ENCODE measurements at places on chromosomes 12 and 14.

DNA sequence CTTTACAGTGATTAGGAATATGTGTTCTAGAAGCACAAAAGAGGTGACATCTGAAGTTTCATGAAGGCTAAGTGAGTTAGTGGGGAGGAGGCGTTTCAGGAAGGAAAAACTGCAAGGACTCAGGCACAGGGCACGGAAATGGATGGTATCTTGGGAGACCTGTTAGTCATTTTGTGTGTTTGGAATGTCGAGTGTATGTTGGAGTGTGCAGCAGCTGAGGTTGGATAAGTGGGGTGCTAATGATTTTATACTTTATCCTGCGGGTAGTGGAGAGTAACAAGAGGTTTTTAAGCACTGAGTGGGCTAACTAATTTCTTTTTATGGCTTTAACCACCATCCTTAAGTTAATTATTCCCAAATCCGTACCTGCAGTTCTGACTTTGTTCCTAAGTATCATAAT, 571.5 kb upstream of the FBXO33 start:
- DNase-seq = no peak

DNA sequence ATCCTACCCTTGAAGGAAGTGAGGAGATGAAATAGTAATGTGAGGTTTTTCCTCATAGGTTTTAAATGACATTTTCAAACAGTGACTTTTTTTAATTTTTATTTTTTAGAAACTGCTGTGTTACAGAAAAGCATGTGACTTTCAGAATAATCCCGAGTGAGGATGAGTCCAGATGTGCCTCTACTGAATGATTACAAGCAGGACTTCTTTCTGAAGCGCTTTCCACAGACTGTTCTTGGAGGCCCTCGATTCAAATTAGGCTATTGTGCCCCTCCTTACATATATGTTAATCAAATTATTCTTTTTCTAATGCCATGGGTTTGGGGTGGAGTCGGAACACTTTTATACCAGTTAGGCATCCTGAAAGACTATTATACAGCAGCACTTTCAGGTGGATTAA, 15.8 kb downstream of the PCNX4 start:
- no peak for DNase-seq

DNA sequence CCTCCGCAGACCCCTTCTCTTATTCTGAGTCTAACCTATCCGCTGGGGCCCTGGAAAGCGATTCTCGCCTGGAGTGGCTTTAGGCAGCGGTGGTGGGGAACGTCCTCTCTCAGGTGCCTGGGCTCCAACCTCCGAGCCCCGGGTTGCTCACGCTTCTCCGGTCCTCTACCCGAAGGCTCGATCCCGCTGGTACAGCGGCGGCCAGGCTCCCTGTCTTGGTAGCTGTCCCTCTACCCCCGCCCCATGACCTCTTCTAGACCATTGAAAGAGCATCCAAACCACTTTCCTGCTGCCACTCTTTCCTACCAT, 505 bp upstream of the HEBP1 start:
- DNase-seq = no peak

- DNase-seq = no peak
These were observed 17.2 kb upstream of the LRRK2 start for GRCh38 chr12:40207551-40207950.

- no peak for DNase-seq
These were observed 58.5 kb upstream of the PLXNC1 start for GRCh38 chr12:94089891-94090290.

- DNase-seq = no peak
These were observed 10.7 kb upstream of the NEUROD4 start for GRCh38 chr12:55008944-55009585.

DNA sequence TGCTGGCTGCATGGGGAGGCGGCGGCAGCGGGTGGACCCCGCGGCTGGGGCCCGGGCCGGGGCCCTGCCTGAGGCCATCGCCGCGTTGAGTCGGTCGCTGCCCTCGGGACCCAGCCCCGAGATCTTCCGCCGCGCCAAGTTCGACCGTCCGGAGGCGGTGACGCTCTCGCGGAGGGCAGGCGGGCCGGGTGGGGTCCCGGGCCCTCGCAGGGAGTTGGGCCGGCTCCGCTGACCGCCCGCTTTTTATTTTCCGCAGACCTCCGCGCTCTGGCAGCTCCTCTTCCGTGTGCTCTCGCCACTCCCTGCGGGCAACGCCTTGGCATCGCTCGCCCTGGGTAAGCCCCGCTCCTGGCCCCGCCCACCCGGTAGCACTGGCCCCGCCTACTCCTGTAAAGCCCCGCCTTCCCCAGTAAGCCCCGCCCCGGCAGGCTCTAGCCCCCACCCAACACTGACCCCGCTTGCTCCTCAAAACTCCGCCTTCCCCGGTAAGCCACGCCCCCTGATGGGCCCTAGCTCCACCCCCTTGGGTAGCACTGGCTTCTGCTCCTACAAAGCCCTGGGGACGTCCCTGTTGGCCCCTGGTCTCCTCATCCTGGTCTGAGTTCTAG, 424 bp downstream of the TEDC1 start:
- DNase-seq = no peak

GRCh38 chr12:114668886-114669288, 15.1 kb downstream of the TBX3 start:
- DNase-seq = no peak

- no peak for DNase-seq
These were observed 11.4 kb downstream of the AKT1 start for GRCh38 chr14:104784218-104784568.

GRCh38 chr14:65290830-65291229, 121.7 kb upstream of the FUT8 start:
- DNase-seq = no peak

DNA sequence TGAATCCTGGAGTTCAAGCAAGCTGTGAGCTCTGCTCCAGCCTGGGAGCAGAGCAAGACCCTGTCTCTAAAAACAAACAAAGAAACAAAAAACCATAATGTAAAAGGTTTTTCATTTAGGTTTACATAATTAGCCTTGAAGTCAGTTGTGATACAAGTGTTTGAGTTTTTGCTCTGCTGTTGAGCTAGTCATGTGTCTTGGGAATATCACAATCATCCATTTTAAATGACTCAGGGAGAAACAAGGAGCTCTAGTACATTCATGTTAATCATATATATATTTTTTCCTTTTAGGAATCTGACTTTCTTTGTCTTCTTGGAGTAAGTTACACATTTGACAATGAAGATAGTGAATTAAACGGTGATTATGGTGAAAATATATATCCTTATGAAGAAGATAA, 12.9 kb downstream of the MIA2 start:
- no peak for DNase-seq

DNA sequence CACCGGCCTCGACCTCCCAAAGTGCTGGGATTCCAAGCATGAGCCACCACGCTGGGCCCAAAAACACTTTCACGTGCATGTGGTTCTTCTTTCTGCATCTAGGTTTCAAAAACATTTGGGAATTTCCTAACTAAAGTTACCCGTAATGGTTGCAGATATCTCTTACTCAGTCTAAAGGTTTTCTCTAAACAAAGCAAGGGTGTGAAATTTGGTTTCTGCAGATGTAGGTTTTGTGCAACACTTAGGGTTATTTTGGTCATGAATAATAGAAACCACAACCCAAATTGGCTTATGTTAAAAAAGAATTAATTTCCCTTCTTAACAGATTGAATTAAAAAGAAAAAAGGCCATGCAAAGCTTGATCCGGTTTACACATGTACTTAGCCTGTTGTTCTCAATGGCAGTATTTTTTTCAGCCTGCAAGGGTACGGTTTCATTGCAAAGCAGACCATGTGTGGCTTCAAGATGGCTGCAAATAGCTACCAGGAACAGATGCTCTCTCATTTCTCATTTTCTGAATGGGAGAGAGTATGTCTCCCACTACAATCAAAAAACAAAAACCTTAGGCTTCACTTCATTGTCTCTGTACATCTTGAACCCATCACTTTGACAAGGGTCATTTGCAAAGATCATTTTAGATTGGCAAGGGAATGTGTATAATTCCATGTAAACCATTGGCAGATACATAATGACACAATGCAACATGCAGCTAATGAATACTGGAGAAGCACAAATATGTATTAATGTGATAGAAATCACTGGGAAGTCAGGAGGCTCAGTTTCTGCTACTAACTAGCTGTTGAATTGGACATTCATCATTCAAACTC, 491.2 kb upstream of the FLRT2 start:
- no peak for DNase-seq

DNA sequence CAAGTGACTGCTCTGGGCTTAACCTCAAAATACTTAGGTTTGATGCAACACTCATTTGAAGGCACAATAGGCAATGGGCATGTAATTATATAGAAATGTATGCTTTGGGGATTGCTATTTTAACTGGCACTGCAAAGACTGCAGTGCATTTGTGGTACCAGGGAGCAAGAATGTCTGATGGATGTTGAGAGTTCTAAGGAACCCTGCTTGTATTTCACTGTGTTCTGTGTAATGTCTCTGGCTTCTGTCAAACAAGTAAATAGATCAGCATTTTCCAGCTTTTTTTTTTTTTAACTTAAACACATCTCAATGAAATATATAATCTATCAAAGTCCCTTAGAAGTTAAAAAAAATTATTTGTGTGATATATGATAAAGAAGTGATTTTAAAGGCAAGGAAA, 94.8 kb upstream of the ATP2B1 start:
- DNase-seq = no peak

GRCh38 chr14:51534610-51535011, 117.1 kb upstream of the FRMD6 start:
- no peak for DNase-seq

- DNase-seq = no peak
These were observed 66.0 kb upstream of the C12orf71 start for GRCh38 chr12:27148373-27148772.

DNA sequence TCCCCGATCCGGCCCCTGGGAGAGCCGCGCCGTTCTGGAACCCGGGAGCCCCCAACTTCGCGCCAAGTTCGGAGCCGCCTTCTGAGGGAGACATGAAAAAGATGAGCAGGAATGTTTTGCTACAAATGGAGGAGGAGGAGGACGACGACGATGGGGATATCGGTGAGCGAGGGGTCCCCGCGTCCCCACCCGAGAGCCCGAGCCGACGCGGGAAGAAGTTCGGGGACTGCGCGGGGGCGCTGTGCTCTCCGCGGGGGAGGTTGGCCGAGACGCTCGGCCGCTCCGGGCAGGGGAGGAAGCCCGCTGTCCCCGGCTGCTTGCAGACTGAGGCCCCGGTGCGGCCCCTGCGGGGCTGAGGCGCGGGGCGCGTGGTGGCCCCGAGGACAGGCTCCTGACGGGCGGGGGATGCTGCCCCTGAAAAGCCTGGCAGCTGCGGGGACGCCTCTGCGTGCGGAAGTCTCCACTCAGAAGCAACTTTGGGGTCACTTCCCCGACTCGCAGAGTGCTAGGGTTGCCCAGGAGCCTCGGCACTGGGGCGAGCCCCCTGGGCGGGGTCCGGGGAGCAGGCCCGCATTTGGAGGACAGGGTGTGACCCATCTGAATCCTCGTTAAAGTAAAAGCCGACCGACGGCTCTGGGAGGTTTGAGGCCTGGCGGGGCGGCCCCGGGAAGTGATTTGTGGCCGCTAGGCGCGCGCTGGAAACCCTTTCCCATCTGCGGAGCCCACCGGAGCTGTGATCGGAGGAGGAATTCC, 511 bp downstream of the ANO6 start:
- DNase-seq = peak; percentile 34

DNA sequence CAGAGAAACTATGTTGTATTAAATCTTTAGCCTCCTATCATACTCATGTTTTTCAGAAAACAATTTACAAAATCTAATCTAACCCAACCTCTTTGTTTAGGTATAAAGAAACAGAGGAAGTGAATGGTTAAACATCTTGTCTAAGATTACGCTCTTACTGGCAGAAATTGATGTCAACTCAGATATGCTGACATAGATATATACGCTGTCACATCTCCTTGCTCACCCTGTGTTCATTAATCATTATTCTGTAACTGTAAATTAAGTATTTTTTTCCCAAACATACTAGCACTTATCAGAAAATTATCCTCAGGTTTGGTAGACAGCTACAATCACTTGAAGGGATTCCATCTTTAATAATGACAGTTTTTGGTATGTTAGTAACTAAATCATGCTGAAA, 1127.6 kb upstream of the SEL1L start:
- DNase-seq = no peak

DNA sequence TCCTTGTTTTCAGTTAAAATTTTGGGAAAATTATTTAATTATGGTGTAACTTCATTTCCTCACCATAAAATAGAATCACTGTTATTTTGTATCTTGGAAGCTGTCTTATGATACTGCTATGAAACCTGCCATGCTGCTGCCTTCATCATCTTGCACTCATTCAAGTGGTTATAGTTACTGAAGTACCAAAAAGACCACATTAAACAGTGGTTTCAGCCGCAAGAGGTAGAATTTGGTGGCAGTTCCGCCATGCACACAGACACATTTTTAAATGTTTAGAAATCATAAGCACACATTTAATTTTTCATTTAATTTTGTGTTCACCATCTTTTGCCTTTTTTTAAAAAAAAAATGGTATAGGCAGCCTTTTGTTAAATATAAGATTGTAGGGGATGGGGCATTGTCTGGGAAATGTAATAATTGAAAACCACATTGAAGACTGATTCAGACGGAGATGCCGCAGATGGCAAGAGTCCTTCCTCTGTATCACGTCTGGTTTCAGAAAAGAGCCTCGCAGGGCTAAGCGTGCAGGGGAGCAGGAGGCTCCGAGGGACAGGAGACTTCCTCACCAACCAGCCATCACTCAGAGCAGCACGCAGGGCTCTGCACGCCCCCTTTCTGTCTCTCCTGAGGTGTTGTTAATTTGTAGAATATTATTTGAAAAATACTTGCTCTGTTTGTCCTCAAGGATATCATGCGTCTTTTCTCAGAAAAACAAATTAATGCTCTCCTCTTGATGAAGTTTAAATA, 115.2 kb upstream of the PELI2 start:
- no peak for DNase-seq

DNA sequence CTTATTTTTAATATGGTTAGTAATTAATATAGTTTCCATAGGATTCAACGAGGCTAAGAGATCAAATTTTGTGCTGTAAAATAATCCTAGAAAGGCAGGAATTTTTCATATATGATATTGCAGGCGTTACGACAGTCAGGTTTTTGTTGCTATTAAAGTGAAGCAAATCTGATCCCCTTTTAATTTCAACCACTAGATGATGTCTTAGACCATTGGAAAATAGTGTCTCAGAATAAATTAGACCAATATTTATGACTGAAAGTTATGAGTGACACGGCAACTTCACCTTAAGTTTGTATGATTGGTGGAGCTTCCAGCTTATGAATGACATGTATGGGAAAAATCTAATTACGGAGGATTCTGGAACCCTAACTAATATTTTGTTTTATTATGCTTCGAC, 2.5 kb downstream of the TPH2 start:
- DNase-seq = no peak

DNA sequence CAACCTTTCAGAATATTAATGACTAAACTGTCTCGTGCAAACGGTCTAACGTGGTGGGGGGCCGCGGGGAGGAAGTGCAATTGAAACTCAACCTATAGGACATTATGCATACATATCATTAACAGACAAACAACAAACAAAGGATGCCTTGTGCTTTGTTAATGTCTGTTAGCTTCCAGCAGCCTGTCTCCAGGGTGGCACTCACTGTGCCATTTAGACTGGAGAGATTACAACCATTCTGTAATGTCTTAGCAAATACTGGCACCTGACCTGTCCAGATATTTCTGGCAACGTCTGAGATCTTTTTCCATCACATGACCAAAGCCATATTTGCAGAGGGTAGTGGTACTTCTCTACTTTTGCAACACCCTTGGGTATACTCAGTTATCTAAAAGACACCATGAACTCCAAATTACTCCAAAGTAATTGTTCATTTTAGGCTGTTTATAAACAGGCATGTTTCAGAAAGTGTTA, 11.6 kb downstream of the BHLHE41 start:
- no peak for DNase-seq
